Kidney tubule cell (primary cell): ENCODE measurements at places on chromosomes 12 and 14.

DNA sequence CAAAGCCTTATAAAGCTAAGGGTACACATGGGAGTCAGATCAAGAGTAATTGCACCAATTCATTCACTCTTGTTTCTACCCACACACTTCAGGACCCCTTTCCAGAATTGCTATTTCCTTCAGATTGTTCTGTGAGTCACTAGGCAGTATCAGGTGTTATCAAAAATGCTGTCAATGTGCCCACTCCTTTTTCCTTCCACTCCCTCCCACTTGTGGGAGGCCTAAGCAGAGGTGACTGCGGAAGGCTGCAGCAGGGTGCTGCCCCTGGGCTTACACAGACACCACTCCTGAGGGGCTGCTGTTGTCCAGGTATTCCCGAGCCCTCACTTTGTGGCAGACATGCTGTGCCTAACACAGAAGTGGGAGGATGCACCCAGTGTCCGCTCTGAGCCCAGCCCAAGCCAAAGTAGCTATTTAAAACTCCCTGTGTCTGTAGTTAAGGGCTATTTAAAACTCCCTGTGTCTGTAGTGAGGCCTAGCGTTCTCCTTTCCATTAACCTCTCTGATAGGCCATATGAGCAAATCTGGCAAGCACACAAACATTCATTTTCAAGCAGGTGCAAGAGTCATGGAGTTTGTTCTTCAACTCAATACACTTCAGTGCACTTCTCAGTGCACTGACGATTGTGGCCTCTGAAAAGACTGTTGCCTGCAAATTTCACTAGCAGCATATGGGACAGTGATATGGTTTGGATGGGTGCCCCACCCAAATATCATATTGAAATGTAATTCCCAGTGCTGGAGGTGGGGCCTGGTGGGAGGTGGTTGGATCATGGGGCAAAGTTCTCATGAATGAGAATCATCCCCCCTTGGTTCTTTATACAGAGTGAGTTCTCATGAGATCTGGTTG lies 117.8 kb downstream of the PHLDA1 start:
- DNase-seq, result no peak

- no peak for DNase-seq
Measured at GRCh38 chr12:122847921-122848421, 12.7 kb downstream of the HIP1R start.

DNA sequence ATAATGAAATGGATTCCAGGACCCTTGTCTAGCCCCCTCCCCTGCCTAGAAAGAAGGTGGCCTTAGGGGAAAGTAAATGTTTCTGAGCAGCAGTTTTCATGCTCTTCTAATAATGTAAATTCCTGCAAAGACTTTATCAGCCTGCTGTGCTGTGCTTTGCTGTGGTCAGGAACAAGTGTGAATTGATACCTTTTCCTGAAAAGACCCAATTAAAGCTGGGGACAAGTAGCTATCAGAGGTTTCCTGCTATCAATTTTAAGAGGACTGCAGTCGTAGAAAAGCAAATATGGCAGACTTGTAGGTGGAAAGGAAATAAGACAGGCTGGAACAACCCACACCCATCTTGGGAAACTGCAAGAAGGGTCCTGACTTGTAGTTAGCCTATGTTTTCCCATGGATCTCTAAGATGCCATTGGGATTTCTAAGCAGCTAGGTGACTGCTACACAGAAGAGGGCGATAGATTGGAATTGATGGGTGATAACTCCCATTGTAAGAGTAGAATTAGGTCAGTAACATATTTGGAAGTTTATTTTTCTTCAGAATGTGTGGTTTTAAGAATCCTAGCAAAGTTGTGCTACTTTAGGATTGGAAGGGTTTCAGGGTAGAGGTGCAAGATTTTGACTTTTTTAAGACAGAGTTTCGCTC lies 3.1 kb downstream of the DYNLL1 start:
- DNase-seq, result no peak

GRCh38 chr12:25135531-25136154 lies 59.3 kb downstream of the DNAI7 start:
- no peak for DNase-seq

DNA sequence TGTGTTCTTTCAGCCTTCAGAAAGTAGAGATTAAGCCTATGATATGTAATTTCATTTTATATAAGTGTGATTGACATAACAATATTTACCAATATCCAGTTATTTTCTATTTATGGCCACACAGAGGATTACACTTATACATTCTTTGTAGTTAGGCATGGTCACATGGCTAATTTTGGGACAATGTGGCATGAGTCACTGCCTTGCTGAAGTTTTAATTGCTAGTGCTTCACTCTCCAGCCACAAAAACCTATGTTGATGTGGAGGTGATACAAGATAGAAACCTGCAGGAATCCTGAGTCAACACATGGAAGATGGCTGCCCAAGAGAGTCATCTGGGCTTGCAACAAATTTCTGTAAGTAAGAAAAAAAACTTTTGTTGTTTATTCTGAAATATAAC lies 17.0 kb downstream of the CLEC14A start:
- no peak for DNase-seq

- DNase-seq, result no peak
Measured at GRCh38 chr14:64691376-64691775, 12.8 kb upstream of the PLEKHG3 start.

GRCh38 chr14:99549684-99550083 lies 54.3 kb downstream of the CCDC85C start:
- no peak for DNase-seq

DNA sequence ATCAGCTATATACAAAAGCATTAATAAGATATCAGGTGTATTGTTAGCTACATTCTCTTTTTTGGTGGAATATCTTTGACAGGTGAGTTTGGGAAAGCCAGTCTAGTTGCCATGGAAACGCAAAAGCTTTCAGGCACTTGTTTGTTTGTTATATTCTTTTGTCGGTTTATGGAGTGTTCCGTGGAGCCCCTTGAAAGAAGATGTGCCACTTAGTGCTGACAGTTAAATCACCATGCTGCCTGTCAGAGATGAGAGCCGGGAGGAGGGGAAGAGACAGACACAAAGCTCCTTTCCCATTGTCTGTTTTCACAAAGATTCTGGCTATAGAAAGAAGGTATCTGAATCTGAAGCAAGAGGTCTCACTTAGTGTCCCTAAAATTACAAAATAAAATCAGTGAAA lies 170.8 kb downstream of the SNAPC1 start:
- DNase-seq, result no peak

DNA sequence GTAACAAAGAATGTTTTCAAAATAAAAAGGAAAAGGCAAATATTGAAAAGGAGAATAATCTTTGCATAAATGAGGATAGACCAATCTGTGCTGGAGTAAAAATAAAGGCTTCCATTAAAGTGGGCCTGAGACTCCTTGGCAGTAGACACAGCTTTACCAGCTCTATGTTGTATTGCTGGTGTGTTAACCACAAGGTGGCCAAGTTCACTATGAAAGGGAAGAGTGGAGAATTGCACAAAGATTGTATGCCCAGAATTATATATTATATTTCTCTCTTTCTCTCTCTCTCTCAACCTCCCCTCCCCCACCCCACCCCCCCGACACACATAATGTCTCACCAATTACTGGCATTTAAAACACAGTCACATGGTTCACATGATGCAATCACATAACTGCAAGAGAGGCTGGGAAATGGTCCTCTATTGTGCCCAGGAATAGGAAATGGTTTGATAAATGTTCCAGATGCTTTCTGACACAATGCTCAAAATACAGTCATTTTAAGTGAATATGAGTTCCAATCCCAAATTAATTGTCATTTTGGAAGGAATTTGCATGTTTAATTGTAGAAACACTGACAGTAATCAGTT lies 222.6 kb upstream of the SYT1 start:
- no peak for DNase-seq

DNA sequence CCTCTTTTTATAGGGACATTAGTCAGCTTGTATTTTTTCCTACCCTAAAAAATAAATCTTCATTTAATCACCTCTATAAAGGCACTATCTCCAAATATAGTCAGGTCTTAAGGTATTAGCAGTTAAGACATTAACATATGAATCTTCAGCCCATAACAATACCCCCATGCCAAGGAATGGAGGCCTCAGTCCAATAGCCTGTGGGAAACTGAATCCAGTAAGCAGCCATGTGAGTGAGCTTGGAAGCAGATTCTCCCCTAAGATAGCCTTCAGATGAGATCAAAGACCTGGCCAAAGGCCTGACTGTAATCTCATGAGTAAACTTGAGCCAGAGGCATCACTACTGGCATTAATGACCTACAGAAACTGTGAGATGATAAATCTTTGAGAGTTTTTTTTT lies 232.1 kb upstream of the SYT10 start:
- no peak for DNase-seq

DNA sequence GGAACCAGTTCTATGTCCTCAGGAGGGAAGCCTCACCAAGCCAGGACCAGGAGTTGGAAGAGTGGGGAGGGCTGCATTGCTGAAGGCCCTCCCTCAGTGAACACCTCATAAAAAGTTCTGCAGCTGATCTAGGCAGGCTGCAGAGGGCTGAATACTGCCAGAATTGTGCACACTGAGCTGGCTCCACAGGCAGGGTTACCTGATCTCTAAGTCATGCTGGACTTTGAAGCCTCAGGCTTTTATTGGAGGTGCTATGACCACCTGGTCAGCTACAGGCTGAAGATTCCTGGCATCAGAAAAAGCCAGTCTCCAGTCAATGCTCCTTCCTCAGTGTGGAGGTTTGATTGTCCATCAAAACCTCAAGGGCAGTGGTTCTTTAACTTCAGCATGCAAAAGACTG lies 39.7 kb downstream of the FOS start:
- DNase-seq, result no peak

GRCh38 chr12:102479099-102479885 lies 1.1 kb downstream of the IGF1 start:
- DNase-seq, result no peak

DNA sequence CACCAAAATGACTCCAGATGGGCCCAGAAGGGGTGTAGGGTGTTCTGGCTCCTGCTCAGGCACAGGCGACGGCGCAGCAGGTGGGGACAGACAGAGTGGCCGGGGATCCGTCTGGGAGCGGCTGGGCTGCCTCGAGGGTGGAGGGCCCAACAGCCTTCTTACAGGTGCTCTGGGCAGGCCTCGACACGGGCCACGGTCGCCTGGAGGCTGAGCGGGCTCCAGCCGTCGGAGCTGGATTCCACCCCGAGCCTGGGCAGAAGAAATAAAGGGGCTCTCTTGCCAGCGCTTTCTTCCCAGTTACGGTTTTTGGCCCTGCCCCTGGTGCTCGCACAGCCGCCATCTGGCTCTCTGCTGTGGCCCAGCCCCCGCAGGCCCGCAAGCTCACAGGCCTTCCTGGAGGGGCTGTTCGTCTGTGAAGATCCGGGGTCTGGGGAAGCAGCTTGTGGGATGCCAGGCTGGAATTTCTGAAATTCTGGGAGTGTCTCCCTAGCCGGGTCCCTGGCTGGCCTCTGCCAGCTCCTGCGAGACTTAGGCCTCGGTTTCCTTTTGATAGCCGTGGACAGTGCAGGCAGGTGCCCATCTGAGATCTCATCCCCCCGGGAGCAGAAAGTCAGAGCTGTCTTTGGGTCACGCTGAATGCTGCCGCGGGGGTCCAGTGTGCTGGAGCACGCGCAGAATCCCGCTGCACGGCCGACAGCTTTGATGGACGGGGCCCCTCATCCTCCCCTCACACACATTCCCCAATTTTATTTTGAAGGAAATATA lies 122.7 kb downstream of the PAPOLA start:
- no peak for DNase-seq

DNA sequence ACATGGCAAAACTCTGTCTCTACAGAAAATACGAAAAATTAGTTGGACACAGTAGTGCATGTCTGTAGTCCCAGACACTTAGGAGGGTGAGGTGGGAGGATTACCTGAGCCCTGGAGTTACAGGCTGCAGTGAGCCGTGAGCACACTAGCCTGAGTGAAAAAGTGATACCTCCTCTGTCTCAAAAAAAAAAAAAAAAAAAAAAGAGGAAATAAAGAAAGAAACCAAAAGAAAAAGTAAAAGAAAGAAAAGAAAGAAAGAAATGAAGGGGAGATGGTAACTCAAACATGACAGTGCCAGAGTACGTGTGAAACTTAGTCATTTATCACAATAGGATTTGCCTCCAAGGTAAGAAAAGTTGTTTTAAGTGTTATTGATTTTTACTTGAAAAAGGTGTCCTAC lies 407.0 kb upstream of the MGAT4C start:
- no peak for DNase-seq

DNA sequence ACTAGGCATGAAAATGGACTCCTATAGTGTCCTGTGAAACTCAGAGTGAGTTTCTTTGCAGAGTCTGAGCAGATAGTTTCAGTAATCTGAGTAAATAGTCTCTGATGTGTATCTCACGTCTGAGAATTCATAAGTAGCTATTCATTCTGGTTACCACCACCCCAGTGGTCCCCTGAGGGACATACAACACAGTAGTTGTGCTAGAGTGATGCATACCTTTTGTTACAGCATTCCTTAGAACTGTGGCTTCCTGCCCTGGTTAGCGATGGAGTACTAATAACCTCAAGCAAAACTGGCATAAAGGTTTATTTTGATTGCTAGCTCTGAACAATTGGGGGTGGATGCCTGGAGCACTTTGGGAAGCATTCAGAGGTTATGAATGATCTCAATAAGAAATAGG lies 114.7 kb downstream of the DAAM1 start:
- DNase-seq, result peak; percentile 48

GRCh38 chr14:63672417-63673180 lies 30.9 kb upstream of the WDR89 start:
- peak; percentile 88 for DNase-seq

DNA sequence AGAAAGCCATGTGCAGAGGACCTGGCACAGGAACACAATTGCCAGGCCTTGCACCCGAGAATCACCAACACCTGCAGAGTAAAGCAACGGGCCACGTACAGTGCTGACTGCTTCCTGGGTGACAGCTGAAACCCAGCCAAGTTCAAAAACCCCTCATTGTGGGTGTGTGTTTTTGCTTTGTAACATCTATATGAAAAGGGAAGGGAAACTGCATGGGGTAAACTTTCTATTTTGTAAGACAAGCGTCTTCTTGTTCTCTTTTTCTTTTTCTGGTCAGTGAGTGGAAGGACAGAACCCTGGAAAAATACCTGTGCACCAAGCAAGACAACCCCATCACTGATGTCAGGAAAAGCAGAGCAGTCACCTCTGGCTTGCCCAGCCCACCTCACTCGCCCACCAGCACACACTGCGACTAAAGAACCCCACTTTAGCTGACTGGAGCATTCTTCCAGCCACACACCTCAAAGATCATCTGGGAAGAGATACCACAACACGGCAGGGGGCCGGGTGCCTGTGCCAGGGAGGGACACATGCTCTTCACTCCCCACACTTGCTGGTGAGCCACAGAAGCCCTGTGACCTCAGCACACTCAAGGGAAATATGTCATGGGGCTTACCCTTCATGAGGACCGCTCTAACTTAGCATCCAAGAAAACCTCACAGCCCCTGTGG lies 172.3 kb downstream of the NDUFA12 start:
- DNase-seq, result no peak

DNA sequence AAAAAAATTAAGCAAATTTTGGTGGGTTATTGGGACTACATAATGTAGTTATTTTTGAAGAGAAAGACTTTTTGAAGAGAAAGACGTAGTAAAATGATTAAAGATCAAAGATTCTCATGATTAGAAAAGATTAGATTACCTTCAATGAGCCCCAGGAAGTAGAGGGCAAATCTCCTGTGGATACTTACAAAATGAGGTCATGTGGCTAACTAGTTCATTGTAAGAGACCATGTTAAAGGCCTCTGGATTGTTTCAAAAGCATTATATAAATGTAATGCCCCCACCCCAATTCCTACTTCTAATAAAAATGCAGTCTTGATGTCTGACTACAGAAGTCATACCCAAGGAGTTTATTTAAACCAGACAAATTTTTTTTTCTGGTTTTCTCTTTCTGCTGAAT lies 93.3 kb downstream of the ERGIC2 start:
- DNase-seq, result peak; percentile 9
